Natural killer cell treated with Interleukin-12 subunit alpha and Interleukin-12 subunit beta and Interleukin-15 and Interleukin-18, amount 100 ng/mL, for 72 hours (primary cell): ENCODE measurements at places on chromosomes 12 and 14.
A peak's percentile ranks its signal among the peaks of the same experiment; 100 is the strongest.

DNA sequence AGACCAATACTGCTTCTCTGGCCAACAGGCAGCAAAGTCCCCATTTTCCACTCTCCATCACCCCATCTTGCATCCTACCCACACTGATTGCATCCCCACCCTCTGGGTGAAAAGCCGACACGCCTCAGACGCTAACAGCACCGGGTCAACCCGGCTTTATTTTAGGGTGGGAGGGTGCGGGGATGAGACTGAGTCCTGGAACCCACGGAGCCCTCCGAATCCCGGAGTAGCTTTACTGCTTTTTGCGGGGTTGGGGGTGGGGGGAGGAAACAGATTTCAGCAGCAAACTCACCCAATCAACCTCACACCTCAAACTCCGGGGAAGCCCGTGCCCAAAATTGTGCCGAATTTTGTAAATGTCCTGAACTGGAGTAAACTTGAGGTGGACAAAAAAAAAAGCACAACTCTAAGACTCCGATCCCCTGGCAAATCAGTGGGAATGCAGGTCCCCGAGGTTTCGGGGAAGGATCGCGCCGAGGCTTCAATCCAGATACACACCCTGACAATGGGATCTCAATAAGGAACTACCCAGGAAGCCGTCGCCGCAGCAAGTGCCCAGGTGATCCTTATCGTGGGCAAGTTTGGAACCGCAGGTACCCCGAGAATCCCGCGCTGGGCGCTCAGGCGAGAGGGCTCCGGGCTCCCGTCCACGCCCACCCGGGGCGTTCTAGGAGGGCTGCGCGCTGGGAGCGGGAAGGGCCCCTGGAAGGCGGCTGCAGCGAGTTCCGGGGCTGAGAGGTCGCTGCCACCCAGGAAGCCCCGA, 1.1 kb downstream of the GCH1 start:
- DNase-seq: no peak

DNA sequence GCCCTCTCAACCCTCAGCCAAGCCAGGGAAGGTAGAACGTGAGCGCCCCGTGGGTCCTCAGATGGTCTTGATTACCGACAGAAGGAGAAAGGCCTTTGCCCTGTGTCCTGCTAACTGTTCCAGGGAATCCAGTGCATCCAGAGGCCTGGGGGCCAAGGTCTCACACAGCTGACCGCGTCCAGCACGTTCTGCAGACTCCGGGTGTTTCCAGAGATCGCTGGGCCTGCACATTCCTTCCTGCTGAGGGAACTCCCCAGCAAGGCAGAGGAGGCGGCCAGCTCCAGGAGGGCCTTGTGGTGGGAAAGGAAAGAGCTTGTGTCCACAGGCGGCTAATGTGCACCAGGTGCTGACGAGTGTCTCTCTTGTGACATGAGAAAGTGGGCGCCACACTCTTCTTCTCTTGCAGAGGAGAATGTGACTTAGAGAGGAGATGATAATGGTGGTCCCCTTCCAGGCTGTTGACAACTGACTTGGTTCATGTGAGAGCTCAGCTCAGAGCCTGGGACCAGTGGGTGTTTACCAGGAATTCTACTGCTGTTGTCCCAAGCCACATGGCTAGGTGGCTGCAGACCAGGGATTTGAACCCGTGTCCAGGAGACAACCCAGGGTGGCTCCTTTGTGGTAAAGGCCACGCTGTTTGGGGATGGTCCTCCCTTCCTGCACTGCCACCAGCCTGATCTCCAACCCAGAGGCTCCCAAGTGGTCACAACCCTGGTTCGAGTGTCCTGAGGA, 46.8 kb upstream of the DLK1 start:
- no peak for DNase-seq

- DNase-seq: no peak
Observed at GRCh38 chr12:20946732-20947131, 136.2 kb downstream of the SLCO1B3 start.

- DNase-seq: no peak
Observed at GRCh38 chr14:74140374-74140850, 55.7 kb downstream of the LIN52 start.

- DNase-seq: no peak
Observed at GRCh38 chr14:99857551-99857950, 64.3 kb downstream of the EML1 start.

DNA sequence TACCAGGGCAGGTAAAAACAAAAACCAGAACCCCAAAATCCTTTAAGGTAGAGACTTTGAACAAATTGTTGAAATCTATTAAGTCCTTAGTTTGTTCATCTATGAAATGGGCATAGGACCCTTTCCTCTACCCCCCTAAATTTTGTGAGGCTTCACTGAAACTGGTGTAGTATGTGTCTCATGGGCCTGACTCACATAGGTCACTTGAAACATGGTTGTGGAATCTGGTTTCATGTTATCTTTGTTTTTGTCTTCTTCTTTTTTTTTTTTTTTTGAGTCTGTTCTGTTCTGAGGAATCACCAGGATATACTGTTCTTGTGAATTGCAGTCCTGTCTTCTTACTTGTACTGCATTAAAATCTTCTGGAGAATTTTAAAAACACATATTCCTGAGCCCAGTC, 202.2 kb downstream of the KTN1 start:
- no peak for DNase-seq

- no peak for DNase-seq
Observed at GRCh38 chr14:22800346-22800745, 14.9 kb downstream of the SLC7A7 start.

DNA sequence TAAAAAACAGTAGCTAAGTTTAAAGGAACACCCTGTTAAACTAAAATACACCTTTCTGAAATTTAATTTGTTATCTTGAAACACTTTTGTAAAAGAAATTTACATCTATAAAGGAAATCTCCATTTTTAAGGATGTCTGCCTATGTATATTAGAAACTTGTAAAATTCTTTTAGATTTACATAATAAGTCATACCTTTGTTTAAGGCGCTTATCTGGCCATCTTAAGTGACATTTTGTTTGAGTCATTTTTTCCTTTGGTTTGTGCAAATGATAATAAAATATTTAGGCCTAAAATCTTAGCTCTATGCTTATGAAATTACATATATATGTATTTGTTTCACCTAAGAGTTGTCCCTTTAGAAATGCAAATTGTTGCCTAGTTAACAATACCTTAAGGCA, 1193.4 kb downstream of the FSCB start:
- no peak for DNase-seq

- DNase-seq: no peak
Observed at GRCh38 chr14:68148763-68149162, 329.2 kb downstream of the RAD51B start.

- DNase-seq: no peak
Observed at GRCh38 chr12:6198556-6198955, 1.6 kb upstream of the CD9 start.

DNA sequence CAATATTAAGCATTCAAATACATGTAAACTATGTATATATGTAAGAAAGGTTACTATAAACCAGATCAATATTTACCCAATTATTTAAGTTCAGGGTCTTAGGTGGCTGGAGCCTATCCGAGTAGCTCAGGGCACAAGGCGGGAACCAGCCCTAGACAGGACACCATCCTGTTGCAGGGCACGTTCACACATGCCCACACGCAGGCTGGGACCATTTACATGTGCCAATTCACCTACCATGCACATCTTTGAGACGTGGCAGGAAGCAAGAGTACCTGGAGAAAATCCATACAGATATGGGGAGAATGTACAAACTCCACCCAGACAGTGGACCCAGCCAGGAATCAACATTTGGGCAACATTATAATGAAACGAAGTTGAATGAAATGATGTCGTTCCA, 263.0 kb upstream of the E2F7 start:
- no peak for DNase-seq

GRCh38 chr14:100989924-100990323, 86.4 kb upstream of the RTL1 start:
- no peak for DNase-seq

GRCh38 chr14:50270932-50271331, 39.6 kb upstream of the SOS2 start:
- no peak for DNase-seq

DNA sequence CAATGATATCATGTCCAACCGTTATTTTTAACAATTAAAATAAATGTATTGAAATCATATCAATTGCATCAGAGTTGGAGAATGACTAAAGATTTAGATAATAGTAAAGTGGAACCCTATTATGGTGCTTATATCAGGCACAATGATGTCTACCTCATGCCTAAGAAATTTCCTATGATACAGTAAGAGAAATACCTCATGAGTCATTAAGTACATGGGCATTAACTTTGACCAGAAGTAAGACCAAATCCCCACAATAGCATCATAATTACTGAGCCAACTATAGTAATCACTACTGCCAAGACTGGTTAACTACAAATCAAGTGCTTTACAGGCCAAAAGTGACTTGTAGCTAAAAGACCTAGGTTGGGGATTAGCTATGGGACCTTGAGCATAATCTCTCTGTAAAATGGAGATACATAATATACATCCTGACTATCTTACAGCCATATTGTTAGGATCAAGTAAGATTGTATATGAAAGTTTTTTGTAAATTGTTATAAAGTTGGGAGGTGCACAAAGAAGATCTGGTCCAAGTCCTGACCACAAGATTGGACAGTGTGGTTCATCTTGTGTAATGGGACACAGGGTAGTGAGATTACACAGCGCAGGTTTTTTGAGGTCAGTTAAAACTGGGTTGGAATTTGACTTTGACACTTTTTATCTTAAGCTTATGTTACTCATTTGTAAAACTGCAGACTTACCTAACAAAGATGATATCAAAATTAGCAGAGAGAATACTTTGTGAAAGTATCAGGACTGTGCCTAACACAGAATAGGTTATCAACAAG, 60.5 kb downstream of the ERGIC2 start:
- no peak for DNase-seq

GRCh38 chr12:50317203-50317602, 33.9 kb upstream of the LIMA1 start:
- DNase-seq: no peak

DNA sequence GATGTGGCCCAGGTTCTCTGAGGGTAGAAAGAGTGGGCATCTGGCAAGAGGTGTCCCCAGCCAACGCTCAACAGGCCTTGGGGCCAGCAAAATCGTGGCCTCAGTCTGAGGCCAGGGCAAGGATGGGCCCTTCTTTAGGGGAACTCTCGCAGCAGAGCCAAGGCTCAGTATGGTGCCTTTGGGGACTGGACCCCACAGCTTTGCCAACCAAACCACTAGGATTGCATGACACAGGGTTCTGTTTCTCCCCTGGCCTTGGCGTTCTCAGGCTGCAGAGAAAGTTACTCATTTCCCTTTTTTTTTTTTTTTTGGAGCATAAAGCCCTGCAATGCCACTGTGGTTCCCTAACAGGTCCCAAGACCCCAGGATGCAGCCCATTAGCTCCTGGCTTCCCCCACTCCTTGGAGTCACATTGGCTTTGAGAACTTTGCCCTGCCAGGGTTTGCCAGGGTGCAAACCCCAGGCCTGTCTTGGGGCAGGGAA, 100.6 kb downstream of the LGMN start:
- DNase-seq: no peak

DNA sequence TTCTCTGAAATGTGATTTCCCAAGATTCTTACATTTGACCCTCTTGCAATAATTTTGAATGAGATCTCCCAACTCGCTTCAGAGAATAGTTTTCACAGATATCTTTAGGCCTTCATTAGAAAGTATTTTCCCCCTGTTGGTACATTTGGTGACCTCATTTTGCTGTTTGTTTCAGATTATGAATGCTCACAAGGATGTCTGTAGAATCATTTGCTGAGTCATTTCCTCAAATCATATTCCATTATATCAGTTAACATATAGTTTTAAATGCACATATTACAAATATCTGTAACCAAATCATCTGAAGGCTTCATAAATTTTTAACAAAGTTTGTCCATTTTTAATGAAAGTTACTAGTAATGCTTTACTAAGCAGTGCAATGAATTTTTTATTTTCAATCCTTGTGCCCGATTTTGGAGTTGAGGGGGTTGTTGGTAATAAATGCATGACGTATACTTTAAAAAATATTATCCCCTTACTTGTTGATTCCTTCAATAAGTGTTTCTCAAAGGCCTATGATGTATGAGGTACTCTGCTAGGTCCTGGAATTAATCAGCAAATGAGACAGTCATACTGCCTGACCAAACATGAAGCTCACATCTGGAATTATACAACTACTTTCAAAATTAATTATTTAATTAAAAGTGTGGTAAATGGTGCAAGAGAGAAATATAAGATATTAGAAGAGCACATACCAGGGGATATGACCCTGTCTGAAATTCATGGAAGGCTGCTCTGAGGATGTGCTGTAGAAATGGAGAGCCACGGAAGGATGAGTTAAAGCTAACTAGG, 126.9 kb upstream of the RAP1B start:
- DNase-seq: no peak

GRCh38 chr12:87815771-87816585, 213.2 kb downstream of the C12orf50 start:
- no peak for DNase-seq

GRCh38 chr14:90275458-90275814, 19.1 kb downstream of the PSMC1 start:
- no peak for DNase-seq

DNA sequence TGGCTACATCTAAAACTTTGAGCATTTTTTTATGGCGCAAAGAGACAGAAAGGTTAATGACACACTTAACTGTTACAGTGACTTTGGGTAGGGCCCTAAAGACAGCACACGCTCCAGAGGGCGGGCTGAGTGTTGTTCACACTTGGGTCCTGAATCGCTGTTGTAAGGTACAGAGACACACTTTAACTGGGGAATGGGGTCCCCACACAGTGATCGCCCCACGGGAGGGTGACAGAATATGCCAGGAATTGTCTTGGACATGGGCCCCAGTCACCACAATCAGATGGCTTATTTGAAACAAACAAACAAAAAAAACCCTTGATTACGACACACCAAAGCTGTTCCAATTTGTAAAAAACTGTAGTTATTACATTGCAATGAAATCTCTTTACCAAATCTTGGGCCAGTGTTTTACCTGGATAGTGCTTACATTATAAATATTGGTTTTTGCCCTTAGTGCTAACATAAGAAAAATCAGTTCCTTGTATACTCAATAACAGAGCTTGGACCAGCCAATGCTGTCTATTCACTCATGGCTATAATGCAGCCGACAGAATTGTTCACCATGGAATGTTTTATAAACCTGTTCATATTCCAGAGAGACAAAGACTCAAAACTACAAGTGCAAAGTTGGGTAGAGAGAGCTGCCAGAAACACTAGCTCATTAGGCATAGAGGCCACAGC, 28.3 kb downstream of the KCTD10 start:
- no peak for DNase-seq

- peak; percentile 80 for DNase-seq
Observed at GRCh38 chr14:61695695-61696527, 598 bp downstream of the HIF1A start.

DNA sequence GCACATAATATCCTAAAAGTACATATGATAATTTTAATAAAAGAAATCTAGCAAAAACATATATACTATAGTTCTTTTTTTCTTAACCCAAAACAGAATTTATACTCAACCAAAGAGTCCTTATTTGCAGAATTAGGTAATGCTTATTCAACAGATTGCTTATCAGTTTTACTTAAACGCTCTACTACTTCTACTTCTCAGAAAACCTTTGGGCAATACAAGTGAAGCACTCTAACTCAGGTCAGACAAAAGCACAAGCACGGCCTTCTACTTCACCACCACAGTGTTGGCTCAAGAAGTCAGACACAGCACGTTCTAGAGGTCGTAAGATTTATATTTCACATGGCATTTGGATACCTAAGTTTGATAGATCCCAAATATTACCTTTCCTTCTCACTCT, 29.2 kb downstream of the DICER1 start:
- no peak for DNase-seq
